ENCODE measurements at places on chromosomes 11 and 22.

DNA sequence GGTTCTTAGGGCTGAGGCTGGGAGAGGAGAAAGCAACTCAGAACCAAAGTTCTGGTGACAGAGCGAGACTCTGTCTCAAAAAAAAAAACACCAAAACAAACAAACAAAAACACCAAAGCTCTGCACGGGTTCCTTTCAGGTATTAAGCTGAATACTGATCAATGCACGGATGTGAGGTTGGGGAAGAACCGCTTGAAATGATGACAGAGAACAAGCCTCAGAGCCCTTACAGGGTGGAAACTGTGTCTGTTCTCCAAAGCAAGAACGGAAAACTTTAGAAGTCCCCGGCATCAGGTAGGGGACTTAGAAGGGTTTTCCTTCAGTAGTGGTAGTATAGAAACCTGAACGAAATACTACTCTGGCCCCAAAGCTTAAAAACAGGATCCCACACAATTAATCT is 260.0 kb downstream of the TBC1D22A start:
- DNase-seq: no peak

DNA sequence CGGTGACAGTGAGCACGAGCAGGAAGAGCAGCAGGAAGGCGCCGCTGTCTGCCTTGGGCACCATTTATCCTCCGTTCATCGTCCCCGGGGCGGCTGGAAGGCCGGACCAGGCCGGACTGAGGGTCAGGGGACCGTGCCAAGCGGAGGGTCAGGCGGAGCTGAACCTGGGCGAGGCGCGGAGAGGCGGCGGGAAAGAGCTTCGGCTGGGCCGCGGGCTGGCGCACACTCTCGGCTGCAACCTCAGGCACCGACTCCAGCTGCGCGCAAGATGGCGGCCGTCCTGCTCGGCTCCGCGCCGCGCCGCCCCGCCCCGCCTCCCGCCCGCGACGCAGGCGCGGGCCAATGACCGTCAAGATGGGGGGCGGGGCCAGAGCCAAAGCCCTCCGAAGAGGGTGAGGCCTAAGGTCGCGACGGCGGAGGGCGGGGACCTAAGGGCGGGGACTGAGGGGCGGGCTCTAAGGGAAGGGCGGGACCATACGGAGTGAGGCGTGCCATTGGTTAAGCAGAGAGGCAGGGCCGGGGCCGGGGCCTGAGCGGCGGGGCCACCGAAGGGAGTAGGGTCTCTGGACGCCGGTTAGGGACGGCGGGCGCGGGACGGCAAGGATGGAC is at the start of gene DGCR2:
DGCR2 (minus strand) TSS at position 270 of the 609 bp plus-strand sequence; CDS start at position 64, 206 bp downstream.
- DNase-seq: peak; percentile 95

DNA sequence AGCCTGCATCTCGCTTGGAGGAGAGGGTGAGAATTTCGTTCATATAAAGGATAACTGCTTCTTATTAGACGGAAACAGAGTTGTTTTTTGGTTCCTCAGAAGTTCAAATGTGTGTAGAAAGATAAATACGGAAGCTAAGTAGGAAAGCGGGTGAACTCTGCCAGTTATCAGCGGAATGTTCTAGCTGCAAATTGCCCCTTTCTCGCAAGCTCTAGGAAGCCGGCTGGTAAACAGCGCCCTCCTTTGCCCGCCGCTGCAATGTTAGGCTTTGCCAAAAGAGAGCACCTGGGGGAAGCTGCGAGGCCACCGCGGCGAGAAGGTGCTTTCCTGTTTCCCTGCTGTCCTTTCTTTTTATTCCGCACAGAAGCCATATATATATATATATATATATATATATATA is 67.0 kb downstream of the IGLL5 start:
- DNase-seq: no peak

GRCh38 chr22:41570221-41570620 is 9.4 kb downstream of the CSDC2 start:
- DNase-seq: no peak

DNA sequence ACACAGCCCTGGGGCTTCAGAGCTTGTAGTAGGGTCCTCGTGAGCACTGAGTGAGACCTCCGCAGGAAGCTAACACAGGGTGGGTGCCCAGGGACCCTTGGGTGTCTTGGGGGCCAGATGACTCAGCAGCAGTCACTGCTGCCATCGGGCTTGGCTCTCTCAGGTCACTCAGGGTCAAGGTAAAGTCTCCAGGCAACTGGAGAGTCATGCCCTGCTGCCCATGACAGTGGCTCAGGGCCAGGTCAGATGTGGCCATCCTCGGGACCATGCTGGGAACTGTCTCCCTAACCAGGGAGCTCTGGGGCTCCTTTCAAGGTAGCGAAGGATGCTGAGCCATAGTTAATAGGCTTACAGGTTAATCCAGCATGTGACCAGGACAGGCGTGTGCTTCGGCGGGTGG is 44.4 kb upstream of the SLC22A12 start:
- DNase-seq: no peak

DNA sequence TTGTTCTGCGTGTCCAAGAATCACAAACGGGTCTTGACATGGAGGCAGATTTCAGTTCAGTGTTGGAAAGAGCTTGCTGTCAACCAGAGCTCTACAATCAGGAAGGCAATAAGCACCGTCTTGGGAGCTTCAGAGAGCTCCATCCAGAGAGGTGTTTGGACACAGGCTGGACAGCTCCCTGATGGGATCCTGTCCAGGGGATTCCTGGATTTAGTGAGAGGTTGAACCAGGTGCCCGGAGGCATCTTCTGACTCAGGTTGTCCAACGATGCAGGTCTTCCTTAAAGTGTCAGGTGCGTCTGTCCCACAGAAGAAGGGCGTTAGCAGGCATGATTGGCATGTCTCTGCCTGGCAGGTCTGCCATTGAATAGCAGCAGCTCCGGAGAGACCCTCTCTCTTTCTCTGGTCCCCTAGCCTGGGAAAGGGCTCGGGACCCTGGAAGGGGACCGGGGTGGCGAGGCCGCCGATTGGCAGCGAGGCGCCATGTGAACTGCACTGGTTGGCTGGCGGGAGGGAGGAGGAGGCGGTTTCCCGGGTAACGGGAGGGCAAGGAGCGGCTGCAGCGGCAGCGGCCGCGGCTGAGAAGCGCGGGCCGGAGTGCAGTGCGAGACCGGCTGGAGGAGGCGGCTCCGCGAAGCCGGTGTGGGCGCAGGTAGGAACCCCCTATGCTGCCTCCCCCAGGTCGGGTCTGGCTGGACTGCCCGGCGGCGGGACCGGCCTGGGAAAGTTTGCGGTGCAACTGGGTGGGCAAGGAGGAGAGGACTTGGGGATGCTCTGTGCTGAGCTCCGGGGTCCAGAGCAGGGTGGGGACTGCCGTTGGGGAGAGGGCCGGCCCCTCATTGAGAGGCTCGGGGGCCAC is 104.1 kb upstream of the E2F8 start:
- DNase-seq: no peak

GRCh38 chr22:30922151-30922611 is 46.4 kb downstream of the MORC2 start:
- peak; percentile 49 for DNase-seq

GRCh38 chr11:134576286-134576685 is 164.2 kb upstream of the B3GAT1 start:
- no peak for DNase-seq
